Activated T-helper 1 cell treated with anti-CD3 and anti-CD28 coated beads, Interleukin-2, amount 50 U/mL, for 16 hours (primary cell): ENCODE measurements at places on chromosomes 11 and 22.

- no peak for DNase-seq
Observed at GRCh38 chr22:36360871-36361383, 26.8 kb downstream of the MYH9 start.

DNA sequence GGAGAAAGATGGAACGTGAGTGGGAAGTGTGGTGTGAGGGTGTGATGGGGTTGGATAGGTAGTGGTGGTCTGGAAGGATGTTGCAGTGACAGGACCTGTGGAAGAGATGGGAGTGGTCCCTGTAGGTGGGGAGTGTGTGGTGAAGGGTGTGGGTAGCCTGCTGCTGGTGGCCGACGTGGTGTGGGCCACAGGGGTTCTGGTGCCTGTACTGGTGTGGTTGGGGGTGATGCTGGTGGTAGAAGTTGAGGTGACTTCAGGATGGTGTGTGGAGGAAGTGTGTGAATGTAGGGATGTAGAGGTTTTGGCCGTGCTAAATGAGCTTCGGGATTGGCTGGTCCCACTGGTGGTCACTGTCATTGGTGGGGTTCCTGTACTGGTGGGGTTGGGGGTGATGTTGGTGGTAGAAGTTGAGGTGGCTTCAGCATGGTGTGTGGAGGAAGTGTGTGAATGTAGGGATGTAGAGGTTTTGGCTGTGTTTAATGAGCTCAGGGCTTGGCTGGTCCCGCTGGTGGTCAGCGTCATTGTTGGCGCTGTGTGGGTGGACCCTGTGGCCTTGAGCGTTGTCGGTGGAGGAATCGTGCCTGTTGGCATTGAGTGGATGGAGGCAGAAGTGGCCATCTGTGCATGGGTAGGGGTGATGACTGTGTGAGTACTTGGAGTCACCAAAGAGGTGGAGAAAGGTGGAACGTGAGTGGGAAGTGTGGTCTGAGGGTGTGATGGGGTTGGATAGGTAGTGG, 19.1 kb downstream of the MUC6 start:
- DNase-seq = no peak

- DNase-seq = no peak
Observed at GRCh38 chr11:132962041-132962440, 570.3 kb downstream of the OPCML start.

- DNase-seq = no peak
Observed at GRCh38 chr11:132147464-132147863, 777.0 kb downstream of the NTM start.

- no peak for DNase-seq
Observed at GRCh38 chr11:57802411-57802810, 40.8 kb downstream of the CTNND1 start.

DNA sequence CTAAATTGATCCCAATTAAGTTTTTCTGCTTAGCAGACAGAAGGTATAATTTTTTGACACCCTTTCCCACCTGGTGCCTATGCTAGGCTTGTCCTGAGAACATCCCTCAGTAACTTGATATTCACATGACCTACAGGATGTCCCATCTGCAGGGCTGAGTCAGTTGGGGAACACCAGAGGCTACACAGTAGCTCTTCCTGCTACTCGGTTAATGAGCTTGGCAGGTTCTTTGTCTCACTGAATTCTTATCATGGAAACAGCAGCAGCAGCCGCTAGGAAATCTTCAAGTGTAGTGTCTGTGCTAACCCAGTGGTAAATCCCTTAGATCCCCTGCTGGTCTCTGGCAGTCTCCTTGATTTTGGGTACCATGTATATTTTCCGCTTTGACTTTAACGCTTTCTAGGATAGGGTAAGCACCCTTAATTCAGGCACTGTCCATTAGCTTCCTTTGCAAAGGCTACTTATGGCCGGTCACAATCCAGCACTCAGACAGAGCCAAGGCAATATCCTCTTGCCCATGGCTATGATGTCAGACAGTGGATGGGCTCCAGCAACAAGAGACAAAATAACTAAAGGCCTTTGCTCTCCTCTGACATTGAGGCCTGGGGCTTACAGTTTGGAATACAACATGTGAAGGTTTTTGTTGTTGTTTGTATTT, 8.5 kb downstream of the MRPL16 start:
- DNase-seq = no peak

GRCh38 chr11:128161994-128162393, 425.4 kb downstream of the ETS1 start:
- no peak for DNase-seq

DNA sequence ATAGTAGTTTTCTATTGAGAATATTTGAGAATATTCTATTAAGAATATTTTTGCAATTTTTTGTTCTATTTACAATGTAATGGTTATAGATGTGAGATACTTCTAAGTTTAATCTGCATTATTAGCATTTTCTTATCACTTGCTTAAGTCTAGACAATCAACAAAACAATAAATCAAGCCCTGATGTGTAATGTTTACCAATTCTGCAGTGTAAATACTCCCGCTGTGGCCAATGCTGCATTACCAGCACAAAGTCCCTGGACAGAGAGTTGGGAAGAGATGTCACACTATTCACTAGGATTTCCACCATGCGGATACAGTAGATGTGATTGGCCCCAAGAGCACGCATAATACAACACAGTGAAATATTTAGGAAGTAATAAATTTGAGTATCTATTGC, 47.6 kb upstream of the GCAT start:
- DNase-seq = no peak

DNA sequence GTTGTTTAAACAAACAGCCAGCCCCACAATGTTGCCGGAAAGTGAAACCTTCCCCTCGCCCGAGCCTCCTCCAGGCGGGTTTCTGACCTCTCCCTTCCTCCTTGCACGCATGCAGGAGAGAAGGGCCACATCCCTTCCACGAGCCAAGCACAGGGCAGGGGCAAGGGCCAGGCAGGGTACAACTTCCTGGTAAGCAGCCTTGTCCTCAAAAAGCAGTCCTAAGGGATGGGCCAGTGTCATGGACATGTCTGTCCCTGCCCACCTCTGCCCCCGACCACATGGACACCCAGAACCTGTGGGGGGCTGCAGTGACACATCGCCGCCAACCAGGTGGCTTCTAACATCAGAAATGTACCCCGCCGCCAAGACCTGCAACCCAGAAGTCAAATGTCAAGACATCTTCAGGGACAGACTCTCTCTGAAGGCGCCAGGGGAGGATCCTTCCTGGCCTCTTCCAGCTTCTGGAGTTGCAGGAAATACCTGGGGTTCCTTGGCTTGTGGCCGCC, 145.3 kb downstream of the CRYBB2 start:
- DNase-seq = no peak

DNA sequence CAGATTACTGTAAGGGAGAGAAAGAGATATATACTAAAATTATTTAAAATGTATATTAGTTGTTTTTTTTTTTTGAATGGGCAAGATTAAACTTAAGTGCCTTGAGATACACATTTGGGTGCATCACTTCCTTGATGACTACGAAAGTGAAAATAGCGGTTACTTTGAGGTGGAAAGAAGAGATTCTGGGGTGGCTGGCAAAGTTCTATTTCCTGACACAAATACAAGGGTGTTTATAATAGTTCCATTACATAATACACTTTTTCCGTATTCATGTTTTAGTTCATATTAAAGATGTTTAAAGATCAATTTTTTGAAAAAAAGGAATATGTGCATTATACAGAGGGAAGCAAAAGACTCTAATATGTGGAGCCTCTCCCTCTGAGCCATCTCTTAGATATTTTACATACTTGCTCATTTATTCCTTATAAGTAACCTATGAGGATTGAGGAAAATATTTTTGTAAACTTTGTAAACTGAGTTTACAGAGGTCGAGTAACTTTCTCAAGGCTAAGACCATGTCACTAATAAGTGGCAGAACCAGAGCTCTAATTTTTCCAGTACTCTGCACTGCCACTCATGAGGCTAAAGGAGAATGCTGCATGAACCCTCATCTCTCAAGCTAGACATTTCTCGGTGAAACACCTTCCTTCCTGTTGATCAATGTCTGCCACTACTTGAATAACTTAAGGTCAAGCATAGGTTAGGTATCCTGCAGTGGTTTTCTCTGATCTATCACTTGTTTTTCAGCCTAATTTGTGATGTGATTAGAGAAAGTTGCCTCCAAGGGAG, 58.6 kb downstream of the DDIAS start:
- DNase-seq = no peak

DNA sequence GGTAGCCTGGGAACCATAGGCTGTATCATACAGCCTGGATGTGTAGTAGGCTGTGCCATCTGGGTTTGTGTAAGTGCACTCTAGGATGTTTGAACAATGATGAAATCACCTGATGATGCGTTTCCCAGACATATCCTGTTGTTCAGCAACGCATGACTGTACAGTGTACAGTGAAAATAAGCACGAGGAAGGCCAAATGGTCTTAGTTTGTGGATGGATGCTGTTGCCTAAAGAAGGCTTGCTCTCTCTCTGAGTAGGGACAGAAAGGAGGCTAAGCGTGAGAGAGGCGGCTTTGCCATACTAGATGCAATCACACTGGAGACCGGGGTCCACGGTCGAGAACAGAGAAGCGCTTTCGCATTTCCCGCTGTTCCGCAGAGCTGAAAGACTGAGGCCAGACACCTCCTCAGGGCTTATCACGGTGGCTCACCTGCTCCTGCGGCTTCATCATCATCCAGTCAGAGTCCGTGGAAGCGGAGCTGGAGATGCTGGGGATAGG, 27.6 kb upstream of the APLP2 start:
- no peak for DNase-seq

DNA sequence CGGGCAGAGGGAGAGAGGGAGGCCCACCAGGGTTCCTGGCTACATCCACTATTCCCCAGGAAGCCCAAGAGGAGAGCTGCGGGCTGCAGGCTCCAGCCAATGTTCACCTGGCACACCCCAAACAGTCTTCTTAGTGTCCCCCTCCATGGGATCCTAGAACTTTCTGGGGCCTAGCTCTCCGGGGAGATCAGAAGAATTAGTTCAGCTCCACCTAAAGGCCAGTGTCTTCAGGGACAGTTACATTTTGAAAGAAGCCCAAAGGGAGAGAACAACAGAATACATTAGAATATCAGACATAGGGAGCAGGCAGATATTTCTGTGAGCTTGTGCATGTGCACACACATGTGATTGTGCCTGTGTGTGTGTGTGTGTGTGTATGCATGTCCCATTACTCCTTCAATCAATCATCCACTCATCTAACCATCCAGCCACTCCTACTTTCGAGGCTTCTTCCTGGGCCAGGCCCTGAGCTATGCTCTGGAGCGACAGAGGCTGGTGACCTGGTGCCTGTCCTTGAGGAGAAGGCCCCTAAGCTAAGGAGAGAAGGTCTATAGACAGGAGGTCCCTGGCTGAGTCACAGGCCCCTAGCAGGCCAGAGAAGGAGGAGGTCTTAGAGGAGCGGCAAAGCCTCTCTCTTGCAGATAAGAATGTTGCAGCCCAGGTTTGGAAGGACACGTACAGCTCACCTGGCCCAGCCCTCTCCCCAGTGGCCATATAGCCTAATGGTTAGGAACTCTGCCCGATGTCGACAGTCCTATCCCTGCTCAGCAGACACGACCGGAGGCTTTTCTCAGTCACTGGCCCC, 165.5 kb downstream of the DSCAML1 start:
- no peak for DNase-seq

DNA sequence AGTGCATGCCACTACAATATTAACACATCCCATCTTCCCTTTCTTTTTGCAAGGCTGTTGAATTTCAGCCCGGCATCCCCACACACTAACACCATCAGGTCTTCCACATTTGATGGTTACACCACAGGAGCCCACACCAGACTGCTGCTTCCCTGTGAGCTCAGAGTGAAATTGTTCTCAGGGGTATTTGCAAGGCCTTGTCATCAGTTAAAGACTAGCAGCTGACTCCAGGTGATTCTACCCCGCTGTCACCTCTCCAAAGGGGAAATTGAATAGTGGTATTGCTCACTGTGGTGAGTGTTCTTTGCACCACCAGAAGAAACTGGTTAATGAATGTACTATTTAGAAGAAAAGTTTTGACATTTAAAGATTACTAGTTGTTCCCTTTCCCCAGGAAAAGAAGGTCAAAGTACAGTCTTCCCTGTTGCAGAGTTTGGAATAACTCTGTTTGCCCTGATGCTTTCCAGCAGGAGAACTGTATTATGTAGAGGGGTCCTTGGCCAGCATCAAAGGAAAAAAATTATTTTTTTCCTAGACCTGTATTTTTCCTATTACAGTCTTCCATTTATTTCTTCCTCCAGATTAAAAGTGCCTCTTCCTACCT, 41.9 kb downstream of the BID start:
- no peak for DNase-seq

GRCh38 chr11:126039485-126040271, 23.0 kb downstream of the CDON start:
- DNase-seq = no peak

DNA sequence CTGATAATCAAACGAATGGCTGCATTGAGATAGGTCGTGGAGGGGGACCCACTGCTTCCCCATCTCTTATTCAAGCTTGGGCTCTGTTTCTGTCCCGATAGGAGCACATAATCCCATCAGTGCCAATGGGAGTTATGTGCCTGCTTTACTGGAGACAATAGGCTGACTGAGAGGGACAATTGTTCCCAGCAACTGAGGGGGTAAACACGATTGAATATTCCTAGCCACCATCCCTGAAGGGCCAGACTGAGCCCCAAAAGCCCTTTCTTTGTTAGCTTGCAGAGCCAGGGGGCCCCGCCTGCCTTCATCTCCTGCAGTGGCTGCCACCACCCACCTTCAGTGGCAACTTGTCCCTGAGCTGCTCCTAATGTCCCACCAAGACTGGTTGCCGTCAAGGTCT, 172.8 kb upstream of the NAV2 start:
- no peak for DNase-seq

- DNase-seq = peak; percentile 37
Observed at GRCh38 chr11:64787526-64788320, 9.4 kb upstream of the SF1 start.

DNA sequence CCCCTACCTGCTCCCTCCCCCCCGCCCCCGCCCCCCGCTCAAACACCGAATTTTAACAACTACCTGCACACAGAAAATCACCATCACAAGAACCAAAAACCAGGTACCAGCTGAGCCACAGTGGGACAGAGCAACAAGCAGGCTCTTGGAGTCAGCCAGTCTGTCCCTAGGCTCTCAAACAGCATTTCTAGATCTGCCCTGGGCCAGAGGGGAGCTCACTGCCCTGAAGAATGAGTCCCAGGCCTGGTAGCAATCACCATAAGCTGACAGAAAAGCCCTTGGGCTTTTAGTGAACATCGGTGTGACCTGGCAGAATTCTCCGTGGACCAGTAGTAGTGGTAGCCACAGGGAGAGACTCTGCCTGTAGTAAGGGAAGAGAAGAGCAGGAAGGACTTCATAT, 58.3 kb downstream of the C11orf87 start:
- no peak for DNase-seq

DNA sequence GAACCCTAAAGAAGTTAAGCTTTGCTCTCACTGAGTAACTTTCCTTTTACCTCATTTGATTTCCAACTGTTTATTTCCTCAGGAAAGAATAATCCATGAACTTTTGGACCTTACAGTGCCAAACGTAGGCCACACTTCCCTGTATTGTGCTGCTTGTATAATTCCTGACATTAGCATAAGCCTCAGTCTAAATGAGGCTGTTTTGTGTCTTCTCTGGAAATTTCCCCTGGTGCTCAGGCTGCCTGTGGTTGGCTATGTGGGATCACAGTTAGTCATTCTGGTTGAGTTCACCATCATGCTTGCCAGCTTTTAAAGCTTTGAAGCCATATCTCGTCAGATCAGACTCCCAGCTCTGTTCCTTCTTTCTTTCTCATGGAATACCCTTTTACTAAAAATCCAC, 107.0 kb downstream of the FAM76B start:
- DNase-seq = no peak

GRCh38 chr11:14819596-14819995, 72.4 kb downstream of the CYP2R1 start:
- no peak for DNase-seq
